ENCODE measurements at places on chromosomes 11 and 22.

DNA sequence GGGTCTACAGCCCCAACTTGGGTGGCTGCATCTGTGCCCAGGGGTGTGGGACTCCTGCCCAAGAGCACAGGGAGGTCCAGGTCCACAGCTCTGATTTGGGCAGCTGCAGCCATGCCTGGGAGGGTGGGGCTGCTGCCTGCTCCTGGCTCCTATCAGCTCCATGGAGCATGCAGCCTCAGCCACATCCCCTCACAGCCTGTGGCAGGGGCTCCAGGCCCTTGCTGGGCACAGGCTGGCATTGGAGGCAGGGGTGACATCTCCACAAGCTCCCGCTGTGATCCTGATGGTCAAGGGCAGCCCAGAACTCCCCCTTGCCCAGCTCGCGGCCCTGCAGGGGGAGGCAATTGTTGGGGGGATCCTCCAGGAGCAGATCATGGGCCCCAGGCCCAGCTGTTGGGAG, 6.3 kb upstream of the OR56A4 start:
- DNase-seq, result no peak

GRCh38 chr11:12234221-12234620, 123.8 kb downstream of the MICAL2 start:
- no peak for DNase-seq

- no peak for DNase-seq
Observed at GRCh38 chr11:93063086-93063485, 93.6 kb downstream of the MTNR1B start.

DNA sequence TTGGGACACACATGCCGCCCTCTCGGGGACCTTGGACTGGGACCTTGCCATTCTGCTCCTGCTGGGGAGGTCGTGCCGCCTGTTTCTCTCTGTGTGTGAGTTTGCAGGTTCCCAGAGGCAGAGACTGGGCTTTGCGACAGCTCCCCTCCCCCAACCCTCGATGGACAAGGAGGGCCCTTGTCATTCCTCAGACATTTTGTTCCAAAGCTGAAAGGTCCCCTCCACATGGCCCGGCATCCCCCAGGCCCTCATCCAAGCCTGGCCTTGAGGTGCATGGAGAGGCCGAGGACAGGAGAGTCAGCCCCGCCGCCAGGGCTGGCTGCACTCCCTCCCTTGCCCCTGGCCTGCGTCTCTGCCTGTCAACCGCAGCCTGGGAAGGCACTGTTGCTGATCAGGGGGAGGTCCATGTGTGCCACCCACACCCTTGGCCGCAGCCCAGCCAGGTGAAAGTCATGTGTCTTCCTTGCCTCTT, 25.6 kb downstream of the FADS2 start:
- DNase-seq, result peak; percentile 72

- DNase-seq, result no peak
Observed at GRCh38 chr11:117459123-117459978, 131.7 kb downstream of the CEP164 start.
